COR-L47 (cell line): ENCODE measurements at places on chromosomes 6 and 20.
A peak's percentile ranks its signal among the peaks of the same experiment; 100 is the strongest.

- DNase-seq = no peak
Observed at GRCh38 chr6:42148058-42148457, 5.6 kb upstream of the C6orf132 start.

- DNase-seq = peak; percentile 98
Observed at GRCh38 chr6:51814418-51814817, 273.0 kb downstream of the PKHD1 start.

- no peak for DNase-seq
Observed at GRCh38 chr6:4809999-4810918, 34.1 kb downstream of the CDYL start.

DNA sequence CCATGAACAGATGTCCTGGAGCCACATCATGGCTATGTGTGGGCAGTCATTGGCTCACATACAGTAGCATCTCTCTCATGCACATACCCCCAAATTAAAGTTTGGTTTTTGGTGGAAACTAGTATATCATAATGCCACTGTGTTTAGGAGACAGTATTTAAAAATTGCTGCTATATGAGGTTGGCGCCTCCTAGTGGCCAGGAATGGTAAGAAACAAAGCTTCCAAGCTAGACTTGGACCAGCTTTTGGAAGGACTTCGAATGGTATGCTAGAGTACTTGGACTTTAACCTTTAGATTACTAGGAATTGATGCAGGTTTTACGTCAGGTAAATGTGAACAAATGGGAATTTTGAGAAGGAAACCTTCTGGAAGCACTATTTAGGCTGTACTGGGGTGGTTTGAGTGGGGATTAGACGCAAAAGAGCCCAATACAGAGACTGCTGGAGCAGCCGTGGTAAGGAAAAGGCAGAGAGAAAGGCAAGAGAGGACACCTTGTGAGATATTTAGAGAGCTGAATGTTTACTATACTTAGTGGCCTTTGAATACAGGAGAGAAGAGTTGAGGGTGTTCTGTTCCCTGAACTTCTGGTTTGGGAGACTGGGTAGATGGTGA is 23.8 kb downstream of the PRSS35 start:
- DNase-seq = no peak

DNA sequence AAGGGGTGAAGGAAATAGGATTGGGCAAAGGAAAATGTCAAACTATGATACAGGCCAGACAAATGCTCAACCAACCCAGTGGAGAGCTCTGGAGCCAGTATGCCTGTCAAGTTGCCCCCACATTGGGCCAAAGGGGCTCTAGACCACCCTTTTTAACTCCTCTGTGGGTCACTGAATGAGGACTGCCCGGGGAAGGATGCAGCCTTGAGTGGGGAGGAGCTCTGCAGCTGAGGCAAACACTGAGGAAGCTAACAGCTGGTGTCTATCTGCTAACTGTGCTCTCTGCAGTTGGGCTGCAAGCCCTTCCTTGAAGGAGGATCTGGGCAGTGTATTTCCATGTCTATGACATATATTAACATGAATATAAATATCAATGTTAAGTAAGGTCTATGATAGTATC is 98.4 kb upstream of the PRSS16 start:
- no peak for DNase-seq

DNA sequence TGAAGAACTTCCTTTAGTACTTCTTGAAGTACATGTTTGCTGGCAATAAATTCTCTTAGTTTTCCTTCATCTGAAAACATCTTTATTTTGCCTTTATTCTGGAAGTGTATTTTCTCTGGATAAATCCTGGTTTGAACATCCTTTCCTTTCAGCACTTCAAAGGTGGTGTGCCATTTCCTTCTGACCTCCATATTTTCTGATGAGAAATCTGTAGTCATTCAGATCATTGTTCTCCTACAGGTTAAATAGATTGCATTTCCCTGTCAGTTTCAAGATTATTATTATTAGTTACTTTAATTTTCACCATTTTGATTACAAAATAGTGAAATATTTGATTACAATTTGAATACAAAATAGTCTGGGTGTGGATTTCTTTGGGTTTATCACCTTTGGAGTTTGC is 134.5 kb downstream of the CDH26 start:
- no peak for DNase-seq

DNA sequence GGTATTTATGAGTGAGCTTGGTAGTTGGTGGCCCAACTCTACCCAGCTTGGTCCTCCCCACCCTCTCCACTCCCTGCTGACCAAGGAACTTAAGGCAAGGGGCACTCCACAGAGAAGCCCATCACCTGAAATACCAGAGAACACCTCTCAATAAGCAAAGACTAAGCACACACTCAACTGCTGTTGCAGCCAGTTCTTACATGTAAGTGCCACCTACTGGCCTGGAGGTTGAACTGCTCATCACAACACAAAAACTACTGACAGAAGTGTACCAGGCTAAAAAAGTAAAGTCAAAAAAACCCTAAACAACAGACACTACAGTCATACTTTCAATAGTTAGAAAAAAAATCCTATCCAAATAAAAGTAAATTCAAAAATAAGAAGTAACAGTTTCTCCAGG is 146.2 kb downstream of the FAM83B start:
- DNase-seq = no peak

DNA sequence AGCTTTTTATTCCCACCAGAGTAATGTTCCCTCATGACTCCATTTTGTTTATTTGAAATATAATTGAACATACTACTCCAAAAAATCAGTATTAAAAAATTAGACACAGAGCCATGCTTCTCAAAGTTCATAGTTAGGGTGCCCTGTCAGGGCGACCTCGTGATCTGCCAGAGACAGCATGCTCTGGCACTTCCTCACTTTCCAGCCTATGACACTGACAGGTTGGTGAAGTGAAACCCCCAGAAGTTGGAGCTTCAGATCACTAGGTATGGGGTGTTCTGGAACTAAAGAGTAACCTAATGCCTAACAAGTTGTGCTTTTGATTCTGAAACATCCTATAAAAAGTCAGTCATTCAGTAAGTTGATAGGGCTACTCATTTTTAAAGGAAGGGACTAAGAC is 93.0 kb downstream of the TBC1D7 start:
- DNase-seq = no peak

DNA sequence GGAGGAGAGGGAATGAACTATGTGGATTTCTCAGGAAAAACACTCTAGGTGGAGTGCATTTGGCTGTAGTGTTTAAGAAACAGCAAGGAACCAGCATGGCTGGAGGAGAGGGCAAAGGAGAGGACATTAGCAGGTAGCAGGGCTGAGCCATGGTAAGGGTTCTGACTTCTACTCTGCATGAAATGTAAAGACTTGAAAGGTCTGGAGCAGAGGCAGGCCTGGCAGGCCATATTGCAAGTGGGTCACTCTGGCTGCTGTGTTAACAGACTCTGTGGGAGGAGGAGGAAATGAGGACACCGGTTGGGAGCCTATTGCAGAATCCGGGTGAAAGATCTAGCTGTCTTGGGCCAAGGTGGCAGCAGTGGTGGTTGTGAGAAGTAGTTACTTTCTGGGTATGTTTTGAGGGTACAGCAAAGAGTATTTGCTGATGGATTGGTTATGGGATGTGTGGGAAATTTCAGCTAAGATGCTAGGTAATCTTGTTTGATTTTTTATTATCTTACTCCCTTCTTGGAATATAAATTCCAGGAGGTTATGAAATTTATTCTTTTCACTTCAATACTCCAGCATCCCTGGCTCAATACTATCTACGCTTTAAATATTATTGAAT is 115.9 kb upstream of the BCLAF1 start:
- no peak for DNase-seq

DNA sequence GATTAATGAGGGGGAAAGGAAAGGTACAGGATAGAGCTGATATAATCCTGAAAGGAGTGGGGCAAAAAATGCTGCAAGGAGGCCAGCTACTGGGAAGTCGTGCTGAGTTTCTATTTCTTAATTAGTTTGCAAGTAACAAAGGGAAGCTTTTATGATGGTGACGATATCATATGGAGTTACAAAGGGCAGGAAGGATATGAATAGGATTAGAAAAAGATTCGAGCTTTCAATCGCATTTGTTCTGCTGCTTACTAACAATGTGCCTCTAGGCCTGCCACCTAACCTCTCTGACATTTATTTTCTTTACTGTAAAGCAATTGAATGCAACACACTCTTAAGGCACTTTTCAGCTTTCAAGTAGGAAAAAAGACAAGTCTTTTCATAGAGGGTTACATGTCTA is 219.2 kb downstream of the CLVS2 start:
- no peak for DNase-seq

- no peak for DNase-seq
Observed at GRCh38 chr6:24126586-24127192, 674 bp downstream of the NRSN1 start.

DNA sequence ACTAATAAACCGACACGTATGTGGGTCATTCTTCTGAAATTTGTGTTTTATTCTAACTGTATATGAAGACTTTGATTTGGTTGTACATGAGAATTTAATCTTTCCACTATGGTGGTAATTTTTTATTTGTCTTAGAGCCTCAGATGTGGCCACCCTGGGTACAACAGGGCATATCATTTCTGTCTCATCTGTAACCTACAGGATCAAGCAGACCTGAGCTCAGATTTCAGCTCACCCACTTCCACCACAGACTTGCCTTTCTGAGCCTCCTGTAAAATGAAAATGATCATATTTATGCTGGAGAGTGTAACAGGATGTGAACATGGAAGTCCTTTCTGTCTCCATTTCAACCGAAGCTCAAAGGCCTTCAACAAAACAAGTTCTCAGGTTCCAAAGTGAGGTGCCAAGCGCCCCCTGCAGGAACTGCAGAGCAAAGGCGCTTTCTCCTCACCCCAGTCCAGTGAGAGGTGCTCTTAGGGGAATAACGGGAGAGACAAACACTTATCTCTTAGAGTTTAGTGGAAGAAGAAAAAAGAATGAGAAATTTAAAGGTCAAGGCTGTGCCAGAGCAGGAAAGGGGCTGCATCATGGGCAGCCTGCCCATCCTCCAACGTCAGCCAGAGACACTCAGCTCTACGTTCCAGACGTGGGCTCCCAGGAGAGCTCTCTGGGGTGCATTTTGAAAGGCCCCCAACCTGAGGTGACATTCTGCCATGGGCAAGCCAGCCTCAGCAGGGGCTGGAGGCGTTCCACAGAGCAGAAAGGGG is 23.0 kb upstream of the CD24 start:
- DNase-seq = peak; percentile 29

DNA sequence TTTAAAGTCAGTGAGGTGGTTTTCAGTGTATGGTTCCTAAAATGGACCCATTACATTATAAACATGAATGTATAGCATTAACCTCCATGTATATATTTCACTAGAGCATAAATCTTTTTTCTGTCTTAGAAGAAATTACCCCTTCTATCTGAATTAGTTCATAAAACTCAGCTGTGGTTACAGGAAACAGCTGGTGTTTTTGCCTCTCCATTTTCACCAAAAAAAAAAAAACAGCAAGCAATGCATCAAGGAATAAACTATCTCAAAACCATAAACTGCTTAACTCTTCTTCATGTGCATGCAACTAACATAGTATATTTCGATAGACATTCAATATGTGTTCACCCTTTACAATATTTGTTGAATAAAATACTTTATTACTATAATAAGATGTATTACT is 40.2 kb downstream of the MOXD1 start:
- DNase-seq = no peak

DNA sequence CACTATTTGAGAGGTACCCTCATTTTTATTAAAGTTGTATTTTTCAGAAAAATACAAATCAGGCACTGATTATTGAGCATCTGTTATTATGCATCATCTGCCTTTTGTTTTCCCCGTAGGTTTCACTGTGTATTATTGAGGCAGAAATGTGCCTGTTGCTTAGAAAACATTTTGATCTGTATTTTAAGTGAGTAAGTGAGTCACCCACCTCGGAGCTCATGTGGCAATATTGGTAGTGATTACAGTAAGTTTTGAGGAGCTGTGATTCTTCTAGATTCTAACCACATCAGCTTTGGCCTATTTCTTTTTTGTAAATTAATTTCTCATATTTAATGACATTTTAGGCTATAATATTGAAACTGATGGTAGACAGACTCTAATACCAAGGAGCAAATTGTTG is 59.6 kb upstream of the LAMP5 start:
- DNase-seq = no peak

DNA sequence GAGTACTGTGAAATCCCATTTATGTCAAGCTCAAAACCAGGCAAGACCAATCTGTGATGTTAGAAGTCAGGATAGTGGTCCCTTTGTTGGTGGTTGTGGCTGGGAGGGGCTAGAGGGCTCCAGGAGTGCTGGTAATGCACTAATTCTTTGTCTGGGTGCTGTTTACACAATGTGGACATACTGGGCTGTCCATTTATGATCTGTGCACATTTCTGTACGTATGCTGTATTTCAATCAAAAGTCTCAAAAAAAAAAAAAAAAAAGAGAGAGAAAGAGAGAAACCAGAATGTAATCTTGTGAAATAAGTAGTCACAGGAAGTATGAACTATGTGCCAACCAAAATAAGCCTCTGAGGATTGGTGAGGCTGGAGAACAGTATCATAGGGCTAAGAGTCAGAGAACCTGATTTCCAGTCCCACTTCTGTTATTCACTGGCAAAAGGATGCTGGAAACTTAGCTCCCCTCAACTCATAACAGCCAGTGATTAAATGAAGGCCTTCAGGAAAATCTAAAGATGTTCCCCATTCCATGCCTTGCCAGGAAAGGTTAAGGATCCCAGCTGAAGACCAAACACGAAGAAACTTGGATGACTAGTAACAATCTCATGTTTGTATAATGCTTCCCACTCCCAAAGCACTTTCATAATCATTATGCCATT is 19.6 kb upstream of the TRAM2 start:
- no peak for DNase-seq

GRCh38 chr6:6657085-6657819 is 68.7 kb downstream of the LY86 start:
- DNase-seq = no peak

- no peak for DNase-seq
Observed at GRCh38 chr6:45415315-45415714, 37.6 kb upstream of the SUPT3H start.

DNA sequence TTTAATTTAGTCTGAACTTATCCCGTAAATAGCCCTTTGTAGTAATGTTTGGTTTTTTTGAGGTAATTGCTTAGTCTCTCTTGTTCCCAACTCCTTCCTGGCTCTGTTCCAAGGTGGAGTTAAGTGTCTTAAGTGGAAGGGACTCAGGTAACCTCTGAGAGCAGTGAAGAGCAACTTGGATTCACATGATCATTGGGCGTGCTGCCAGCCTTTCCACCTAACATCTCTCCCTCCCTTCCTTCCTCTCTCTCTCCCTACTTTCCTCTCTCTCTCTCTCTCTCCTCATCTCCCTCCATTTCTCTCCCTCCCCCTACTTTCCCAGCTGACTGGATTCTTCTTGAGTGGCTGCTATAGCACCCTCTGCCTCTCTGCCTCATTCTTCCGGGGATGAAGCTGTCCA is 232.9 kb upstream of the SASH1 start:
- DNase-seq = peak; percentile 40

GRCh38 chr6:43746613-43747102 is 23.4 kb upstream of the VEGFA start:
- no peak for DNase-seq

DNA sequence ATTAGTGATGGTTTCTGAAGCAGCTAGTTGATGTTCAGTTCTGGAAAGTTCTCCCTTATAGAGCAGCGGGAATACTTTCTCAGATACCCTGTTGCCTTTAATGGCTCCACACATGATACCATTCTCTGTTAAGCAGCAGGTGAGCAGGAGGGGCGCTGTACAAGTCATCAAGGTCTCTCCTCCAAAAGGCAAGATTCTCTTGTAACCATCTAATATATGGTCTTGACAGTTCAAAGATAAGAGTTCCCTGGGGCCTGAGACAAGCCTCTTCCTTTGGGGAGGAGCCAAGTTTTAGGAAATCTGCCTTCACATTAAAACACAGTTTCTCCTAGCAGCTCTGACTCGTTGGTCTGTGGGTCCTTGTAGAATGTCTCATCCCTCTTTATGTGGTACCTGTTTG is 258.2 kb downstream of the QKI start:
- DNase-seq = no peak

GRCh38 chr6:169450097-169450496 is 196.5 kb upstream of the THBS2 start:
- peak; percentile 75 for DNase-seq
